Upper lobe of left lung (tissue), 6 donors: ENCODE measurements at places on chromosomes 2 and 18. TPM values are rescaled to one million over a fixed set of nuclear protein-coding genes. Genes with fewer than 3 reads are reported as not detected.

Gene SPP2
- total RNA-seq, result not detected

DNA sequence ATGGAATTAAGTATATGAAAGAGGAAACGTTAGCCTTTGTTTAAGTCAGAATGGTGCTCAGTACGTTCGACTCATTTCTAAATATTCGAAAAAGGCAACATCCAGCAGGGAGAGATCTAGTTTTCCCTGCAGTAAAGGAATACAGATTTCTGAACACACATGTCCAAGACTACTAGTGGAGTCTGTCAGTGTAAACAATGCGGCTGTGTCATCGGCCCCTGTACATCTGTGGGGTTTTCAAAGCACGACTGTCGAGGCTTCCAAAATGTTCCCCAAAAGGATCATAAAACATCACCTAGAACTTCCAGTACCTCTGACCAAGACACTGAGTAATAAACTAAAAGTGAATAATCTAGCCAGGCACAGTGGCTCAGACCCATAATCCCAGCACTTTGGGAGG lies 112.8 kb downstream of the ZNF516 start:
- H3K36me3 ChIP-seq, result peaks cover 18% of the 10 kb centered on the region
- H3K4me1 ChIP-seq, result peaks cover 1% of the 10 kb centered on the region
- H3K27me3 ChIP-seq, result no peaks in the 10 kb centered on the region
- H3K4me3 ChIP-seq, result no peak overlapping the region
- no peak overlapping the region for H3K27ac ChIP-seq

DNA sequence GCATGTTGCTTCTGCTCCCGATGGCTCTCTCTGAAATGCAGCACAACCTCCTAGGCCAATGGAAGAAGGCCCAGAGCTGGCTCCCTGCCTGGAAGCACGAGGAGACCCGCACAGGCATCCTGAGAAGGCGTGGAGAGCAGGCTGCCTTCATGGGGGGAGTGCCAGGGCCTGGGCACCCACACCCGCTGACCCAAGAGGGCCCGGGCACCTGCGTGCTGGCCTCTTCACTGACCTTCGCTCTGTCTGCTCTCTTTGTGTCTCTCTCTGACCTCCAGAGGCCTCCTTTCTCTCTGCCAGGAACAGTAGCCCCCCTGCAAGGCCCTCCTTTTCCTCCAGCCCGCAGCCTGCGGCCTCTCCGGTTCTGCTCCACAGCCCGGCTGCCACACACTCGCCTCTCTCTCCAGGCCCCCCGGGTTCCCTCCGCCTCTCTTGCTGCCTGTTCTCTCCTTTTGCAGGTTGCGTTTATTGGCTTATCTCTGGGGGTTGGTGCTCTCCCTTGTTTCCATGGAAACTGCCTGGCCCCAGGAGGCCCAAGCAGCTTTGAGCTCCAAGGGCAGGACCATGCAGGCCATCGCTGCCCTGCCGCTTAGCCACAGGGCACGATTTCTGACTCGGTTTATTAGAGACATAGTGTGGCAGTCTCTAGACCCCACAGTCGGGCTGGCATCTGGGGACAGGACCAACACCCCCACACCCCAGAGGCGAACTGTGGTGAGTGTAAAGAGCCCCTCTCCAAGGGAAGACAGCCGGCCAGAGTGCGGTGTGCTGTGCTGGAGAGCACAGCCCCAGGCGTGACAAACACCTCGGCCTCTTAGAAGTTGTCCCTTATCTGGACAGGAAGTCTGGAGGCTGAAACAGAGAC lies 1.7 kb downstream of the MZT2B start:
- no peak for DNase-seq
- H3K4me3 ChIP-seq, result no peak overlapping the region
- no peaks in the 10 kb centered on the region for H3K27me3 ChIP-seq

DNA sequence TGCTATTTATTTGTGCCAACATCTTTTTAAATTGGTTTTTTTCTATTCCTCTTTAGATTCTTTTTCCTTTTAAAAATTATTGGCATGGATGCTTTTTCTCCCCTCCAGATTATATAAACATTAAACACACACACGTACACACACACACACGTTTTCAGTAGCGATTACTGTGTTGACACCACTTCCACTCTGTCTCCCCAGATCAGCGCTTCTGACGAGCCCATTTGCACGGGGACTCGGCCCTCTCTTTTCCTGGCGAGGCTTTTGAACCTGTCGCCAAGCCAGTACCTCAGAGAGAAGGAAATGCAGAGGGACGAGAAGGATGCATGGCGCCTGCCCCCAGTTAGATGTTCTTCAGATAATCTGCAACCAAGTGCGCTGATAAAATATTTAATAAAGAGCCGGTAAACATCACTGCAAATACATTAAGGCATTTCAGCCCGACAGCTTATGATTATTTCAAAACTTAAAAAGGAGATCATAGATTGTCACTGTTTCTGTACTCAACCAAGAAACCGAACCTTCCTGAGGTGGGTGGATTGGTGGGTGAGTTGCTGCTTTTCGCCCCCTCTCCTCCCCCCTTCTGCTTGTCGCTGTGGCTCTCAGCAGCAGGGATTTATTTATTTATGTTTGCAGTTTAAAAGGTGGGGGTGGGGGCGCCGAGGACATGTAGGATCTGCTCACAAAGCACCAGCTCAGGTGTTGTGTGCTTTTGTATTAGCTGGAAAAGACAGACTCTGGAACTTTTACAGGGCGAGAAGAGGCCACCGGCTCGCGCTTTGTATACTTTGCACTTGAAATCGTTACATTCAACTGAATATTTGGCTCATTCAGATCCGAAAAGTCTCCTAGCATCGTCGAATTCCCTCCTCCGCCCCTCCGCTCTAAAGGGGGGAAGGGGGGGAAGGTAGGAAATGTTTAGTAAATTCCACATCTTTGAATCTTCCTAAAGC lies 787 bp upstream of the TBR1 start:
- no peak for DNase-seq
- H3K36me3 ChIP-seq, result no peaks in the 10 kb centered on the region
- H3K27ac ChIP-seq, result no peak overlapping the region
- peak overlapping the region; percentile 46 for H3K4me3 ChIP-seq

Gene ARHGAP15
- 19.7 TPM for total RNA-seq
